ENCODE measurements at places on chromosomes 7 and 10.

- DNase-seq = no peak
Measured at GRCh38 chr7:140646931-140647647, 6.5 kb upstream of the DENND2A start.

DNA sequence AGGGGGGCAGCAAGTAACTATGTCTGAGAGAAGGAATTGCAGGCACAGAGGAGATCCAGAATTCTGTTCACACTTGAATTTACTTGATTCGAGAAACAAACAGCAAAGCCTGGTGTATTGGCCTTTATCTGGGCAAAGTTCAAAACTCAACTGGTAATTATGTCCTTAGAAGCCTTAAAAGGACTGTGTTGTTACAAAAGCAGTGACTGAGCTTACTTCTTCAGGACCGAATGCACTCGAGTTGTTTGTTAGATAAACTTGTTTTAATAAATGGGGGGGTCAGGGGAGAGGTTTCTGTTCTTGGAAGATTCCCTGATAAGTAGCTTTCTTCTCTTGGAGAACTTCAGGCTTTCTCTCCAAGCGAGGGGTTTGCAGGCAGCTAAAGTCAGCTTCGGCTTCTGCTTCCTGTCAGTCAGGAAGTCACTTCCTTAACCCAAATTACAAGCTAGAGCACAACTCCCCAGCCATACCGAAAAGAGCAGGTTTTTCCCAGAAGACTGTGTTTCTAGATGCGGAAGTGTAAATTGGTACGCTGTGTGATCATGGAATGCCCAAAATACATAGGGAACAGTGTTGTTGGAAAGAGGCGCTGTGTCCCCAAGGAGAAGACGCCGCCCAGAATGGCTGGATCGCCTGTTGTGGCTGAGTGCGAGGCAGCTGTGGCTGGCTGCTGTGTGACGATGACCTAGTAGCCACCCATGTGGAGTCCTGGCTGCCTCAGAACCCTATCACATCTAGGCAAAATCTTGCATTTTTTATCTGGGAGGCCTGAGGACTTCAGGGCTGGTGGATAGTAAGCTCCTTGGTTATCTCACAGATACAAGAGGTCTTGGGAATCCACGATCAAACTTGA is 110.4 kb downstream of the TCF7L2 start:
- no peak for DNase-seq

- DNase-seq = no peak
Measured at GRCh38 chr10:84329196-84329611, 815 bp downstream of the CCSER2 start.

GRCh38 chr7:68258609-68259008 is 1262.0 kb downstream of the TYW1 start:
- no peak for DNase-seq

GRCh38 chr7:29146888-29147609 is 712 bp upstream of the CPVL start:
- DNase-seq = no peak

GRCh38 chr7:16266877-16267276 is 154.5 kb downstream of the CRPPA start:
- no peak for DNase-seq

DNA sequence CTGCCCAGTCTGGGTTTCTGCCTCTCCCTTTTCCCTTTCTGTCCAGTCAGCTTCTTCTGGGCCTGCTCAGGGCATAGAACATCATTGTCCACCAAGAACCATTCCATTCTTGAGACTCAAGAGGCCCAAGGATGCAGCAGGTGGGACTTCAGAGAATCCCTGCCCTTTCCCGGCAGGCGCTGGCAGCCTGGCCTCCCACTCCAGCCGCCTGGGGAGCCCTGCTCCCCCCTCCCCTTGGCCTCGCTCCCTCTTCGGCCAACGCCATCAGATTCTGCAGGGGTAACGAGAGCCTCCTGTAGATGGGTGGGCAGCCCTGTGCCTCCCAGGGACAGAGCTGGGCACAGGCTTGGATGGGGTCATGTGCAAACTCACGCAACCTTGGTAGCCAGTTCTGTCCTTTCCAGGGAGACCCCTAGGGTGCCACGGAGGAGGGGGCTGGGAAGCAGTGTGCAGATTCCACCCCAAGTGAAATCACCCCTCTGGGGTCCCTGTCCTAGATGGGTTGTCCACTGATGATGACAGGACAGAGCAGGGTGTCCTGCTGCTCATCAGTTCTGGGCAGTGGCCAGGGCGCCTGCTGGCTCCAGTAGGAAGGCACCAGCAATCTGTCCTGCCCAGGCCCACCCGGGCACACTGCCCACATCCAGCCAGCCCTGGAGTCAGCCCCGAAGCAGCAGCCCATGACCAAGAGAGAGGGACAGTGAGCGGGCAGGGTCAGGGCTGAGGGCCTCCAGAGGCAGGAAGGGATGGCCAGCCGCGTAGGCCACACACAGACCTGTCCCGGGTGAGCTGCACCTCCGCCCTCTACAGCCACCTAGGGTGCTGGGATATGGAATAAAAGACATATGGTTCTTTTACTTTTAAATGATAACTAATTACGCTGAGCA is 47.7 kb downstream of the RASGEF1A start:
- no peak for DNase-seq

DNA sequence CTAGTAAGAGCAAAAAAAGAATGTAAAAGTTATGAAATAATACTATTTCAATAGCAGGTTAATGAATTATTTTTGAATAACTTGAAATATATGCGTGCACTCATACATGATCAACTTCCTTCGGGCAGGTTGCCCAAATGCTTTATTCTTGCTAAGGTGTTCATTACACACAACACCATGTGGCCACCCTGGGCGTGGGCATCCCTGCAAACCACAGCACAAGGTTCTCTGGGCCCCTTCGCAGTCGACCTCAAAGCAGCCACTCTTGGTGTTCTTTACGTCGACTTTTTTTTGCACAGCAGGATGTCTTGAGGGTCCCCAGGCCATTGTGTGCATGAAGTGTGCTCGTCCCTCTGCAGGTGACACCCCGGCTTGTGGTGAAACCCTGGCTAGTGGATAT is 300.7 kb upstream of the PITRM1 start:
- no peak for DNase-seq

DNA sequence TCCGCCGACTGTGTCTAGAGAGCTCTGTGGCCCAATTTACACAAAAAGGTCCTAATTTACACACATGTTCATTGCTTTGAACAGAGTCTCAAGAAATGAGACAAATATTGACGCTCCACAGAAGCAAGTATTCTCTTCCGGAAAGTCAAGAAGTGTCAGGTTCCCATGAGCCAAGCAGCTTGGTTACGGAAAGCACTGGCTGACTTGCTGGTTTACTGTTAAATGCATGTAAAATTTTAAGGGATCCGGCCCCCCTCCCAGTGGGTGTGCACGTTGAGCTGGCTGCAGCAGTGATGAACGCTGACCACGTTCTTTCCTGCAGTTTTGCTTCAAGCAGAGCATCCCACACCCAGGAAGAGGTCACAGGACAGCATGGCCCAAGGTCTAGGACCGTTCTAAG is 76.8 kb downstream of the DIP2C start:
- no peak for DNase-seq

- DNase-seq = no peak
Measured at GRCh38 chr7:148590471-148590870, at the start of gene C7orf33. Gene C7orf33, plus strand, starts transcription at chr7:148590766. Its CDS starts 160 bp downstream, at chr7:148590926.

DNA sequence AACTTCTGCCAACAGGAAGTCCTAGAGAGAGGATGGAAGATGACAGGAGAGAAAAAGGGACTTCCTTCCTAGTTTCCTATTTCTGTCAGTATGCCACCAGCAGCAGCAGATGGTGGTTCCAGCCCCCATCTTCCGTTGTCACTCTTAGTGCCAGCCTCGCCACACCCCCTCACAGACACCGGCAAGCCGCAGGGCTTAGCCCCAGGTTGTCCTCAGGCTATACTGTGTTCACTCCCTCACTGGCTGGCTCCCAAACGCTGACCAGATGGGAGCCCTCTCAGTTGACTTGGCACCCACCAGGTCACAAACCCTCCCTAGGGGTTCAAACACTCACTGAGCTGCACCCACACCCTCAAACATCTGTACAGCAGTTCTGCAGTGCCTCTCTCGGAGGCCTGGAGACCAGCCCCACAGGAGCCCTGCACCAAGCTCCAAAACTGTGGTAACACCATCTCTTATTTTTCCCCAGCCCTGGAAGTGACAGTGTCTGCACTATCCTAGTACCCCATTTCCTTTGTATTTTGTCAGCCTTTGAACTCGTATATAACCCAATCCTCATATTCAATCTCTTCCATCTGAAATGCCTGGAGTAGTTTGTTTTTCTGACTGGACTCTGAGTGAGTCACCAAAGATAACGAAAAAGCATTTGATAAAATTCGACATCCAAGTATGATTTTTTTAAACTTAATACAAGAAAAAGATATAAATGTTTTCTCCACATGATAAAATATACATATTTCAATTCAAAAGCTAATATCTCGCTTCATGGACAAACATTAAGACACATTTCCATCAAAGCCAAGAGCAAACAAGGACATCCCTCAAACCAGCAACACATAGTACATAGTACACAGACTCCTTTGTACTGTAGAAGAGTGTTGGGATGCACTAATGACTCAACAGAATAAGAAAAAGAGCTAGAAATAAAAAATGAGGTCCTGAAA is 34.5 kb downstream of the SMURF1 start:
- no peak for DNase-seq

DNA sequence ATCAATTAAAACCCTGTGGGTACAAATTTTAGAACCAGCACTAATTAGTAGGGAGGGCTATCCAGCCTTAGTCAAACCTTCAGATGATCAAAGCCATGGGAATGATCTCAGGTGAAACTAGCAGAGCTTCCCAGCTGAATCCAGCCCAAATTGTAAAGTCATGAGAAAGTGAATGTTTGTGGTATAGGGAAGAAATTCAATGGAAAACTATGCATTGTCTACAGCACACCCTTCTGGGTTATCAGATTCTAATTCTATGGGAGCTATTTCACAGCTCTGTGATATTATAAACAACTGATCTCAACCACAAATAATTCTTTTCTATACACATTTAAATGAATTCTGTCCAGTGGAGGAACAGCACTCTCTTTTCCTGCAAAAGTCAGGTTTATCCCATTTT is 24.6 kb upstream of the BMPER start:
- DNase-seq = no peak

DNA sequence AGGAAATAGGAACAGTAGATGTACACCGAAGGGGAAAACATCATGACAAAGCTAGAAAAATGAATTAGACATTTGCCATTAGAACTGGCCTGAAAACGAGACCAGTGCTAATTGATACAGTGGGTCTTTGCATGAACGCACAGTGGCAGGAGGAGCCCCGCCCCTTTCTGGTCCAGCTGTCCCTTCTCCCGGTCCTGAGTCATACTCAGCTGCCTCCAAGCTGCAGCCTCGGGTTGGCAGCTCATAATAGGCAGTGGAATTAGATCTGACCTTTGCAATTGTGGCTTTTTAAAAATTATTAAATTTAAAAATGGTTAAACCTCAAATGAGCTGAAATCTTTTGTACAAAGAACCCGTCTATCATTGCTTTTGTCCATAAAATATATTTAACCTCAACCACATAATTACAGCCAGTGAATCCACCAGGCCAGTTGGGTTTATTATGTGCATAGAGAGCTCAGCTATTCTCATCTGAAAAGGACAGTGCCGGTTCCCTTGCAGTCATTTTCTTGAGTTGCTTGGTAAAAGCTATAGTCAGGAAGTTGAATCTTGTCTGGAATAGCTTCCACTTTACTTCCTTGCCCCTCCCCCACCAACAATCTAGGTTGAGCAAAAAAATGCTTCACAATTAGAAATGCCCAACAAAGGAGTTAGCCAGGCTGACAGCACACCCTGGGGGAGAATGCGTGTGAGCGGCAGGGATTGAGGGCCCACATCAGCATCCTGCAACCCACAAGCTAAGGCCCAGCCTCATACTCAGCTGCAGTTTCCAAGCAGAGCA is 147.1 kb downstream of the BUB3 start:
- DNase-seq = no peak

DNA sequence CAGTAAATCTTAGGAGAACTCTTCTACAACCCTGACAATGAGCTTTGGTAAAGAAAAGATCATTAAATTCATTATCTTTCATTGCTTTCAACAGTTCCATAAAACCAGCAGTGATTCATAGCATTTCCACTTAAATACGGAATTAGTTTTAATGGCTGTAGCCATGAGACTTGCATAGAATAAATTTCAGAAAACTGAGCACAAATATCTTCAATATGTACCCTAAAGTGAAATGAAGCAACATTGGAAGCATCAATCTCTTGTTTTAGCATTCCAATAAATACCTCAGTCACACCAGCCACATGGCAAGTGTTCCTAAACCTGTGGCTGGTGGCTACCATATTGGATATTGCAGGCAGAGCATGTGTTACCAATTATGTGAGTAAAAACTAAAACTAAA is 3.6 kb upstream of the RARRES2 start:
- no peak for DNase-seq

GRCh38 chr10:90138844-90139243 is 437.5 kb downstream of the KIF20B start:
- no peak for DNase-seq

DNA sequence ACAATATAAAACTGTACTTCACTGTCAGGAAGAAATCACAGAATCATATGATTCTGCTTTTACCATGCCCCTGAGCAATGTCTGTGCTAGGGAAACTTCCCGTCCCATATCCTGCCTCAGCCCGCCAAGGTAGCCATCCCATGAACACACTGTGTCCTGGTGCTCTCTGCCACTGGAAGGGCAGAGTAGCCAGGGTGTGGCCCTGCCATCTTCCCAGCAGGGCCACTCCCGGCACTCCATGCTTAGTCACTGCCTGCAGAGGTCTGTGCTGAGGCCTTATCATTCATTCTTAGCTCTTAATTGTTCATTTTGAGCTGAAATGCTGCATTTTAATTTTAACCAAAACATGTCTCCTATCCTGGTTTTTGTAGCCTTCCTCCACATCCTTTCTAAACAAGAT is 31.8 kb downstream of the AP3M1 start:
- no peak for DNase-seq

GRCh38 chr7:51444936-51445335 is 128.3 kb upstream of the COBL start:
- DNase-seq = no peak

DNA sequence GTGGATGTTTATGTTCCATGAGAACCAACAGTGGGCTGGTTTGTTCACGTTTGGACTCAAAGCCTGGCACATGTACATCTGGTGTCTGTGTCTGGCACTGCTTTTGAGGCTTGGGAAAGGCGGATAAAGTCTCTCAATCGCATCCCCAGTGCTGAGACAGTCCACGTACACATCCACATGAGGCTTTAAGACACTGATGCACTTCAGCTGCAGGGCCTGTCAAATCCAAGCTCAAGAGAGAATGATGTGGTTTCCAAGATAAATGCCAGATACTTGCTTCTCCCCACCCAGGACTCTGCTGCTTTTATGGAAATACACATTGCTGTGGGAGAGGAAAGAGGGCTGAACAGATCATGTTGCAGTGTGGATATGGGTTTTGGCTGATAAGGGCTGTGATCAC is 178.4 kb downstream of the ADARB2 start:
- no peak for DNase-seq

GRCh38 chr7:112192236-112193154 is 13.7 kb downstream of the DOCK4 start:
- DNase-seq = no peak

GRCh38 chr10:34434119-34434594 is 380.9 kb downstream of the PARD3 start:
- DNase-seq = no peak

DNA sequence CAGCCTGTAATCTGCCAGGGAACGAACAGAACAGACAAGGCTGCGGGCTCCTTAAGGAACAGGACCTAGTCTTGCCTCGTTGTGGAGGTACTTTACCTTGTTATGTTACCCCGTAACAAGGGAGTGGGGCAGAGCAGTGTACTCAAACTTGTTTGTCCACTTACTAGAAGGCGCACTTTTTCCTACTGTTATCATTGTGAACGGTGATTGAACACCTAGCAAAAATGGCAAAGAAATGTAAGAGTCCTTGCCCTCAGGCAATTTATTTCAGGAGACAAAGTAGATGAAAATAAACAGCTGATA is 620 bp upstream of the IMPDH1 start:
- DNase-seq = no peak

GRCh38 chr10:98338318-98338717 is 70.3 kb upstream of the LOXL4 start:
- DNase-seq = no peak

Data from esophagus squamous epithelium (tissue), 5 donors.